Activated CD4-positive, alpha-beta T cell treated with anti-CD3 and anti-CD28 coated beads, Interleukin-2, amount 10 ng/mL, durations not matched to agents 24 days and 14 days (primary cell): ENCODE measurements at places on chromosomes 2 and 18.
A peak's percentile ranks its signal among the peaks of the same experiment; 100 is the strongest.

DNA sequence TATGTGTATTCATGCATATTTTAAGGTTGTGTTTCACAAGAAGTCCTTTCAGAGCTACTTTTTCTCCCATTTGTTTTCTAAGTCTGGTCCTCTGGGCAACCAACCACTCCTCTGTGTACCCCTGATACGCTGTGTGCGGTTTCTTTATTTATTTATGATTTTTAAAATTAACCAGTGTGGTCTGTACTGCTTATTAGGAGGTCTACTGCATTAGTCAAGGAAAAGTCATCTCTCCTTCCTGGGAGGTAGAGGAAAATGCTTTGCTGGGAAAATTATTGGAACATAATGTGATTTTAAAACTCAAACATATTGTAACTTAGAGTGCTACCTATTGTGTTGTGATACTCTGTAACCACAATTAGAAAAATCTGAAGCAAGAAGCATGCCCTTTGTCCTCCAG lies 1404.3 kb downstream of the SUCLG1 start:
- no peak for DNase-seq

- no peak for DNase-seq
These were observed 227.8 kb downstream of the ACKR3 start for GRCh38 chr2:236797411-236797810.

GRCh38 chr2:151851761-151852160 lies 23.5 kb upstream of the ARL5A start:
- DNase-seq, result no peak

DNA sequence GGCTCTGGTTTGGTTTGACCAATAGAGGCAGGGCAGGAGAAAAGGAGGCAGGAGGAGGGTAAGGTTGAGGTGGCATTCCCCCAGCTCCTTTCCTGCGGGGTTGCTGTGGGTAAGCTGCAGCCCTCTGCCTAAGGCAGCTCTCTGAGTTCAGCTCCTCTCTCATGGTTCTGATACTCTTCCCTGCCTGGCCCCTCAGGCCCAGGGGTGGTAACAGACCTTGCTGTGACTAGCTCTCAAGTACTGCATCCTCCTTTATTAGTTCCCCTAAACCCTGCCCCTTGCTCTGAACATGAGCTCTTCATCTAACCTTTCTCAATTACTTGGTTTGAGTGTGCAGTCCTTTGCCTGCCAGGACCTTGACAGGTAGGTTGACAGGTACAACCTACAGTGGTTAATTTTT lies 205.5 kb downstream of the SLC4A3 start:
- peak; percentile 32 for DNase-seq

GRCh38 chr18:29853126-29853525 lies 1189.4 kb downstream of the DSC3 start:
- no peak for DNase-seq

- no peak for DNase-seq
These were observed 68.4 kb downstream of the SLC16A14 start for GRCh38 chr2:230000118-230000841.

- DNase-seq, result no peak
These were observed 119.3 kb upstream of the MAPRE2 start for GRCh38 chr18:34921811-34922385.

DNA sequence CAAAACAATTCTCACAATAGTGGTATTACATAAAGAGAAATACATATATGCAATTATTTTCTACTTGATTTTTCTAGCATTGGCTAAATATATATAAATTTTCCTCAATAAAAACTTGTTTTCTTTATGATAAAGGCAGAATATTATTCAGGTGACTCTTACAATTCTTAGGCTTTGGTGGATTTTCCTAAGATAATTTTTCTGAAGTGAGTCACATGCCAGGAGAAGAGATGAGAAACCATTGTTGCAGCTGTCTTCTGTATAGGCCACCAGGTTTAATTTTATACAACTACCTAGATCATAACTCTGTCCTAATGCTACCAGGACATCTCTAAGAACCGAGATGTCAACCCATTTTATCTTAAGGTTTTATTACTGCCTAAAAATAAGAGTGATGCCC lies 552.4 kb upstream of the CDH2 start:
- no peak for DNase-seq

DNA sequence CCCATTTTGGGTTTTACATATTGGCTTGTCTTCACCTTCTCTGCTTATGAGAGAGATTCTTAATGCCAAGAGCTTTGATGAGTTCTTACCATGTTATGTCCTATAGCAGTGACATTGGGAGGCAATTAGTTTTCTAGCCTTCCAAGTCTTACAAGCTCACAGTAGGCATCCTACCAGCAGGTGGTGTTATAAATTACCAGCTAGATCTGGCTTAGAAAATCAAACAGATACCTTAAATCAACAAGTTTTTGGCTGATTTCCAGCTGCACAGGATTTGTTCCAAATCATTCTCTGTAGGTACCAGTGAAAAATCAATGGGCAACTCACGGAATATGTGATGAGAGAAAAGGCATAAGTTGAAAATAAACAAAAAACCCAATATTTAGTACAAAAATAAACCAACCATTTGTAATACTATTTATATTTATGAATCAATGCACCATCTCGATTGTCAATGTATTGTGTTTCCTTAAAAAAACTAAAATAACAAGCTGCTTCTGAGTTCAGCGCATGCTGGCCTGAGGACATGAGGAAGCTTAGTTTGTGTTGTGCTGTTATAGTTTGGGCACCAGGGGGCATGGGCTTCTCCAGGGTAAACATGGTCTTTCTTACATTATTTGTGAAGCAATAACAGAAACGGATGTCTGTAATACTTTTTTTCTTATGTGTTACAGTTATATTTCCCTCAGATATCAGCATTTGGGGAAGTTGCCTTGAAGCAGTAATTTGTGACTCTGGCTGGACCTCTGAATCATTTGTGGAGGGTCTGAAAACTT lies 34.1 kb upstream of the NXPH2 start:
- no peak for DNase-seq

GRCh38 chr2:225590932-225591331 lies 191.4 kb downstream of the NYAP2 start:
- no peak for DNase-seq

DNA sequence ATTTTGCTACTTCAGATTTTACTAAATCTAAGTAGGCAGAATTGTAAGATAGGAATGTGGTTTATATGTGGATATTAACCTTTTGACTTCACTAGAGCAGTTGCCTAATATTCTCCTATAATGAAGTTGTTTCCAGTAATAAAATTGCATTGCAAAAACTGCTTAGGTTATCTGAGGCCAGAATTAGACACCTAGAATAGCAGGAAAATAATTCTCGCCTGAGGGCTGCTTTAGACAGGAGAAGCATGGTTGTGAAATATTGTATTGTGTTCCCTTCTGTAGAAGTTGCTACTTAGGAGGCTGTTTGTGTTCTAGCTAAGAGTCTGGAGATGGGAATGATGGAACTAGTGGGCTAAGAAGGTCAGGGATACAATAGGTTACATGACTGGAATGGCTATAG lies 146.3 kb downstream of the PLCL1 start:
- no peak for DNase-seq

GRCh38 chr2:146762786-146763185 lies 1082.0 kb upstream of the ACVR2A start:
- DNase-seq, result no peak
